ENCODE measurements at places on chromosomes 6 and 20.

DNA sequence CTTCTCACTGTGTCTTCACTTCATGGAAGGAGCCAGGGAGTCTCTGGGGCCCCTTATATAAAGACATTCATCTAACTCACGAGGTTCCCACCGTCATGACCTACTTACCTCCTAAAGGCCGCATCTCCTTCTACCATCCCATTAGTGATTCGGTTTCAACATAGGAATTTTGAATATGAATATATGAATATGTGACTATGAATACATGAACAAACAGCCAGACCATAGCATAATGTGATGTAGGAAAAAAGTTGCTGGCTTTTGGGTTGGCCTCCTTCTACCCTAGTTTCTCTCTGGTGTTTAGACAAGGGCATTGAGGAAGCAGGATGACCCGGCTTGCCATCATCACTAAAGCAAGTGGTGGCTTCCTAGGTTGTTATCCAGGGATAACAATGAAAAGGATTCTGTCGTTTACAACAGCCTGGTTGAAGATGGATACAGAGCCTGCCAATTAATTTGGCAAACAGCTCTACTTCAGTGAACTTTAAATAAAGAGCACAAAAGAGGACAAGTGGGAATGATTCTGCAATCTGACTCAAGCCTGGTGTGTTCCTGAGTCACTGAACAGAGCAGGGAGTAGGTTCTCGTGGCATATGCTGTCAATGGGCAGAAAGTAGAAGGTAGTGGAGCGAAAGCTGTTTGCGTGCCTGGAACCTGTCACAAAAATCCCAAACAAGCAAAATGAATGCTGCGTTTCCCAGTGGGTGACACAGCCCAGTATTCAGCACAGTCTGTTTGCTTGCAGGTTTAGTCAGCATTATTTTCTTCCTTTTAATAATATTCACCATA is 44.0 kb upstream of the DOK5 start:
- no peak for DNase-seq

- no peak for DNase-seq
These were observed 29.9 kb upstream of the SAMD3 start for GRCh38 chr6:130252527-130253237.

DNA sequence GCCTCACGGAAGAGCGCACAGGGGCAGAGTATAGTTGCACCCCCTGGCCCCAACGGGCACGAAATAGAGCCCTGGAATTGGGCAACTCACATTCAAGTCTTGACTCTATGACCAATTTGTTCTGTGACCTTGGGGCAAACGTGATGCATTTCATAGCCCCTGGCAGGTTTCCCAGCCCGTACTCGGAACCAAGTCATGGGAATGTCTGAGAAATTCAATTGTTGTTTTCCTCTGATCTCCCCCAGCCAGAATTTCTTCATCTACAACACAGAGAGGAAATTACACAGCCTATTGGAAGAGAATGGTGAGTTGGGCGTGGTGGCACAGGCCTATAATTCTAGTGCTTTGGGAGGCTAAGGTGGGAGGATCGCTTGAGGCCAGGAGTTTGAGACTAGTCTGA is 322.3 kb upstream of the SULF2 start:
- DNase-seq: no peak

- DNase-seq: no peak
These were observed 138.1 kb upstream of the PTPN1 start for GRCh38 chr20:50371878-50372769.

DNA sequence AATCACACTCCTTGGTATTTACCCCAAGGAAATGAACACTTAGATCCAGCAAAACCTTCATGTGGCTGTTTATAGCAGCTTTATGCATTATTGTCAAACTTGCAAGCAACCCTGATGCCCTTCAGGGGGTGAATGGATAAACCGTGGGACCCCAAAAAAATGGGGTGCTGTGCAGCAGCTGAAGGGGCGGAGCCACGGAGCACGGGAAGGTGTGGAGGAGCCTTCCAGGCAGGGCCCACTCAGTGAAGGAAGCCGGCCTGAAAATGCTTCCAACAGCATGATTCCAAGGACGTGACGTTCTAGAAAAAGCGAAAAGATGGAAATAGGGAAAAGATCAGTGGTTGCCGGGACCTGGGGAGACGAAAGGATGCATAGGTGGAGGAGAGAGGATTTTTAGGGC is 25.6 kb upstream of the FRMD1 start:
- no peak for DNase-seq

DNA sequence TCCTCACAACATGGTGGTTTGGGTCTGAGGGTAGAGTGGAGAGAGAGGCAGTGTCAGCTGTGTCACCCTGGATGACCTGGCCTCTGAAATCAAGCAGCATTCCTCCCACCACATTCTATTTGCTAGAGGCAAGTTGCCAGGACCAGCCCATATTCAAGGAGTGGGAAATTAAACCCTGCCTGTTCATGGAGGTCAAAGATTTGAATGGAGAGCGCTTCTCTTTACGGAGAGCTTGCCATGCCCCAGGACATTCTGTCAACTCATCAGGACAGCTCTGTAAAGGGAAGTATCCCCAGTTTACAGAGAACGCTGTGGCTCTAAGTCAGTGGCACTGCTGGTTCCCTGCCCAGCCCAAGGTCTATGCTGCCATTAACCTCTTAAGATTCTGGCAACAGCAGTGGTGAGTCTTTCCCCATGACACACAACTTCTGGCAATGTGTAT is 90.0 kb upstream of the INSM1 start:
- DNase-seq: no peak
